Kasumi-1 (cell line): ENCODE measurements at places on chromosomes 1 and 21.

DNA sequence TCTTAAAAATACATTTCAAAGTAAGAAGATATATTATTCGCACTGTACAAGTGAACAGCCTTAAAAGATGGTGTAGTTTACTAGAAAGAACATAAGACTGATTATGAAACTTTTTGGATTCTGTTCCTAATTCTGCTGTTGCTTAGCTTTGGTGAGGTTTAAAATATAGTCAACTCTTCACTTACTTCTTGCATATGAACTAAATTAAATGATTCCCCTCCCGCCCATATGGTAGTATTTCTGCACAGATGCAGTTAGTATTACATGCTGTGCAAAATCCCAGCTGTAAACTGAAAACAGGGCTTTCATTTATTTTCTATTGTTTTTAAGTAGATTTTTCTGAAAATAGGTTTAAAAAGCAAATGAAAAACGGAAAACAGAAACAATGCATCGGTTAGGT, 345.4 kb upstream of the NCAM2 start:
- no peak for DNase-seq

- DNase-seq, result no peak
These were observed 115.3 kb downstream of the RUNX1 start for GRCh38 chr21:34933609-34934335.

GRCh38 chr1:171753685-171754352, 12.0 kb upstream of the VAMP4 start:
- no peak for DNase-seq

DNA sequence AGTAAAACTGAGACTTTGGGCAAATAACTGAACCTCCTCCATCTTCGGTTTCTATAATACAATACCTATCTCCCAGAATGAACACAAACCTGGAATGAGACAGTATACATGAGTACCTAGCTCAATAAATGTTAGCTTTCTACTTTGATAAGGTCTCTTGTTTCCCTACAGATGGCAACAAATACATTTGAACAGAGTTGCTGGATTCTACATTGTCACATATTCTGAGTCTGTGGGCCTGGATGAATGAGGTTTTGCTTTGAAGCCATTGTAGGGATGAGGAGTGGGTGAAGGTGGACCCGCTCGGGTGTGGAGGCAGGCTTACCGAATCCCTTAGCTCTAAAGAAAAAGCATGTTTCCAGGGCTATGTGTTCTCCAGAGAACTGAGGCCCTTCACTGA, 13.9 kb upstream of the FYB2 start:
- DNase-seq, result no peak

- no peak for DNase-seq
These were observed 55.0 kb upstream of the GCLM start for GRCh38 chr1:93964096-93964776.

DNA sequence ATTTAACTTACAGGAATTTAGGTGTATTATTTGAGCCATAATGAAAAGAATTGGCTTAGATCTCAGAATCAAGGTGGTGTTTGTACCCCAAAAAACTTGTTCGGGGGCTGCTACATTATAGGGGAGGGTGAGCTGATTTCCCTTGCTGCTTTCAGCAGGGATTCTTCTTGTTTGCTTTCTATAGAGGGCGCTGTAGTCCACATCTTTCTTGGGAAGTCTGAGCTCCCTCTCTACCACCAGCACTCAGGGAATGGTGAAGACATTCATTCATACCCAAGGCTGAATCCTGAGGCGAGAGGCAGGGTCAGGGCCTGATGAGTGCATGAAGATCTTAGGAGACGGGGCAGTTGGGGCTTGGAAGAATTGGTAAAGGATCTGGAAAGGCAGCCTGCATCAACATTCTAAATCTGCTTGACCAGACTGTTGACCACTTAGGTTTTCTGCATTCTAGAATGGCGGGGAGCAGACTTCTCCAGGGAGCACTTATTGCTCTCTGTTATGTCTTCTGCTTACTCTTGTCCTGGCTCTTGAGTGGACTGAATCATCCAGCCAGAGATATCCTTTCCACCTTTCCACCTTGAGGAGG, 18.9 kb downstream of the SPATA46 start:
- peak; percentile 57 for DNase-seq

GRCh38 chr1:160834945-160835565, 27.6 kb downstream of the CD244 start:
- DNase-seq, result peak; percentile 61

GRCh38 chr1:177569476-177569875, 398.7 kb downstream of the BRINP2 start:
- DNase-seq, result no peak

GRCh38 chr1:172054172-172054571, 212.9 kb downstream of the DNM3 start:
- no peak for DNase-seq
